ENCODE measurements at places on chromosomes 13 and 19.
A peak's percentile ranks its signal among the peaks of the same experiment; 100 is the strongest.

- H3K27ac ChIP-seq, result no peak overlapping the region
- no peaks in the 10 kb centered on the region for H3K36me3 ChIP-seq
- no peaks in the 10 kb centered on the region for H3K4me1 ChIP-seq
- H3K27me3 ChIP-seq, result no peaks in the 10 kb centered on the region
- DNase-seq, result no peak
- no peak overlapping the region for H3K4me3 ChIP-seq
Measured at GRCh38 chr19:33029746-33030303, 34.9 kb downstream of the RHPN2 start.

- H3K27ac ChIP-seq, result no peak overlapping the region
- H3K4me1 ChIP-seq, result 0 out of 2 replicates have a peak, but pooled peaks cover 6% of the 10 kb centered on the region
- no peaks in the 10 kb centered on the region for H3K36me3 ChIP-seq
- no peak overlapping the region for H3K4me3 ChIP-seq
Measured at GRCh38 chr19:41223431-41224234, 4.6 kb downstream of the AXL start.

GRCh38 chr19:43290568-43291359 lies 21.4 kb upstream of the PSG9 start:
- H3K36me3 ChIP-seq, result no peaks in the 10 kb centered on the region
- no peak for DNase-seq
- no peaks in the 10 kb centered on the region for H3K27me3 ChIP-seq
- H3K4me3 ChIP-seq, result no peak overlapping the region

DNA sequence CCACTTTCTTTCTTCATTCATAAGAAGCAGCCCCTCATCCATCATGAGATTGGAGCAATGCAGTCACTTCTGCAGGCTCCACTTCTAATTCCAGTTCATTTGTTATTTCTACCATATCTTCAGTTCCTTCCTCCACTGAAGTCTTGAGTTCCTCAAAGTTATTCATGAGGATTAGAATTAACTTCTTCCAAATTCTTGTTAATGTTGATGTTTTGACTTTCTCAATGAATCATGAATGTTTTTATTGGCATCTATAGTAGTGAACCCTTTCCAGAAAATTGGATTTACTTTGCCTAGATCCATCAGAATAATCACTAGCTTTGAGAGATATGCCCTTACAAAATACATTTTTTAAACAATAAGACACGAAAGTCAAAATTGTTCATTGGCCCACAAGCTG lies 2567.7 kb upstream of the PCDH20 start:
- H3K4me1 ChIP-seq, result no peaks in the 10 kb centered on the region
- no peaks in the 10 kb centered on the region for H3K27me3 ChIP-seq
- DNase-seq, result no peak

DNA sequence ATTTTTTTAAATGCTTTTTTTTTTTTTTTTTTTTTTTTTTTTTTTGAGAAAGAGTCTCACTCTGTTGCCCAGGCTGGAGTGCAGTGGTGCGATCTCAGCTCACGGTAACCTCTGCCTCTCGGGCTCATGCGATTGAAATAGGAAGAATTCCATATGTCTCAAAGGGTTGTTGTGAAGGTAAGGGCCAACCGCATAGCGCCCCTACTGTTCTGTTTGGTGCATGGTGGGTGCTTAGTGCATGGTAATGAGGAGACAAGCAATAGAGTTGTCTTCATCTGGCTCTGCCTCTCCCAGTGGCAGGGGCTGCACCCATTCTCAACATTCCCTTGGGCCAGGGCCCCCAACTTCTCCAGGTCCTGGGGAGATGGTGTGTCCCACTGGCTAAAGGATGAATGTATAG lies 68.7 kb downstream of the RASL11A start:
- H3K4me1 ChIP-seq, result no peaks in the 10 kb centered on the region
- H3K36me3 ChIP-seq, result no peaks in the 10 kb centered on the region
- no peak overlapping the region for H3K27ac ChIP-seq
- no peak overlapping the region for H3K4me3 ChIP-seq

DNA sequence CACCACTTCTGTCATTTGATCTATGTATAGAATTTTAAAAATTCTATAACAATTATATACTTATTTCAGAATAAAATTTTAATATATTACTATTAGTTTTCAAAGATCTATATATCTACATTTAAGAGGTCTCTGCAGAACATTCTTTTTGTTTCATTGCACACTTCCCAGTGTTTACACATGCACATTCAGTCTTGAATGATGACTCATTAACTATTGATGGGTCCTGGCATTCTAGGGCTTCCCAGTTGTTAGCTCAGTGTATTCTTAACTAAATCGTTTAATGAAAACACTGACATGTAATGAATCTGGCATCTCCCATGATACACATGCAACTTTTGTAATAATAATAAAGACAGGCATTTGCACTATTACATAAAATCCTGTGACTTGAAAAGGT lies 324.6 kb downstream of the KLF12 start:
- no peak for DNase-seq
- no peaks in the 10 kb centered on the region for H3K36me3 ChIP-seq
- H3K27ac ChIP-seq, result no peak overlapping the region
- H3K4me1 ChIP-seq, result no peaks in the 10 kb centered on the region
- no peaks in the 10 kb centered on the region for H3K27me3 ChIP-seq
- H3K4me3 ChIP-seq, result no peak overlapping the region

DNA sequence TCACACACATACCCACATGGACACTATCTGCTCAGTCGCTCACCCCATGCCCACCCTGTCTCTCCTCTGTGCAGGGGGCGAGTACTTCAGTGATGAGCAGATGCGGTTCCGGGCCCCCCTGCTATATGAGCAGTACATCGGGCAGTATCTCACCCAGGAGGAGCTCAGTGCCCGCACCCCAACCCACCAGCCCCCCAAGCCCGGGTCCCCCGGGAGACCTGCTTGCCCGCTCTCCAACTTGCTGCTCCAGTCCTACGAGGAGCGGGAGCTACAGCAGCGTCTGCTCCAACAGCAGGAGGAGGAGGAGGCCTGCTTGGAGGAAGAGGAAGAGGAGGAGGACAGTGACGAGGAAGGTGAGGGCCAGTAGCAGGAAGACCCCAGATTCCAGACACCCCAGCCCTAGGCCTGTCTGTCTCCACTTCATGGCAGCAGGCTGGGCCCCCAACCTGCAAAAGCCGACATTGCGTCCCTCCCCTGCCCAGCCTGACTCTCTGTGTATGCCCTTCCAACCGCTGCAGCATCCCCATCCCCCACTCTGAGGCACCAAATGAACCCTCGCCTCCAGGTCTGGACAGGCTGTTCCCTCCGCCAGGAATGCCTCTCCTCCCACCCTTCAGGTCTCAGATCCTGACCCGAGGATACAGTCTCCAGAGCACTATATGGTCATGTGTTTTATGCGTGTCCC lies 9.7 kb downstream of the CCDC97 start:
- H3K36me3 ChIP-seq, result no peaks in the 10 kb centered on the region
- H3K27ac ChIP-seq, result no peak overlapping the region
- no peak overlapping the region for H3K4me3 ChIP-seq

DNA sequence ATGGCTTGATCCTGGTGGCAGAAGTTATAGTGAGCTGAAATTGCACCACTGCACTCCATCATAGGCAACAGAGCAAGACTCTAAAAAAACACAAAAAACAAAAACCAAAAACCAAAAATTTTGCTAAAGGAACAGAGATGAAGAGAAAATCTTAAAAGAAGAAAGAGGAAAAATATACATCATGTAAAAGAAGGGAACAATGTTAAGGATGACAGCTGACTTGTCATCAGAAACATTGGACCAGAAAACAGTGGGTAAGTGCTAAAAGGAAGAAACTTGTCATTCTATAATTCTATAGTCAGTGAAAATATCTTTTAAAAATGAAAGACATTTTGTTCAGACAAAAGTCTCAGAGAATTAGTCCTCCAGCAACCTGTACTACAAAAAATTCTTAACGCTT lies 93.8 kb downstream of the WASF3 start:
- no peak for DNase-seq
- no peak overlapping the region for H3K4me3 ChIP-seq
- no peaks in the 10 kb centered on the region for H3K4me1 ChIP-seq
- H3K36me3 ChIP-seq, result no peaks in the 10 kb centered on the region

DNA sequence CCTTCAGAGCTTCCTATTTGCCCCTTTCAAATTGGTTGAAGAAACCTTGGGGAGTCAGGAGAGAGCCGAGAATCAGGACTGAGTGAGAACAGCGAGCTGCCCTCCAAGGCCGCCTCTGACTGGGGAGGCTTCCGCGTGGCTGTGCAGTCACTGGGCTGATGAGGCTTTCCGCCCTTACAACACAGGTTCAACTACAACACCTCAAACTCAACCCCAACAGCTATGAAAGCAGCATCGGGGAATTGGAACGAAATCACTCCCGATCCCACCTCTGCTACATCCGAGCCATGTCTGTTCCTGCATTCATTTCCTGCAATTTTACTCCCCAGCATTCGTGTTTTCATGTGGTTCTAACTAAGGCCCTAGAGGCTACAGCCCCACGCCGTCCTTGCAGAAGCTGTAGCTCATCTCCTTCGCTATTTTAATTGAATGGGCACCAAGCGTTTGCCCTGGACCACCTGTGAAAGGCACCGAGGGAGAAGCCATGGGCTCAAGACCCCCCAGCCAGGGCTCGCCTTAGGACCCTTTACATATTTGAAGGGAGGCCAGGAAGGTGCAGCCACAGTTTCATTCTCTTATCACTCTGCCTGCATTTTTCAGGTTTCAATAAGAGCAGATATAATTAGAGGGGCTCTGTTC lies 12.3 kb upstream of the RASA3 start:
- H3K4me3 ChIP-seq, result no peak overlapping the region
- H3K27ac ChIP-seq, result no peak overlapping the region
- H3K36me3 ChIP-seq, result no peaks in the 10 kb centered on the region
- peaks cover 31% of the 10 kb centered on the region for H3K4me1 ChIP-seq
- no peaks in the 10 kb centered on the region for H3K27me3 ChIP-seq

DNA sequence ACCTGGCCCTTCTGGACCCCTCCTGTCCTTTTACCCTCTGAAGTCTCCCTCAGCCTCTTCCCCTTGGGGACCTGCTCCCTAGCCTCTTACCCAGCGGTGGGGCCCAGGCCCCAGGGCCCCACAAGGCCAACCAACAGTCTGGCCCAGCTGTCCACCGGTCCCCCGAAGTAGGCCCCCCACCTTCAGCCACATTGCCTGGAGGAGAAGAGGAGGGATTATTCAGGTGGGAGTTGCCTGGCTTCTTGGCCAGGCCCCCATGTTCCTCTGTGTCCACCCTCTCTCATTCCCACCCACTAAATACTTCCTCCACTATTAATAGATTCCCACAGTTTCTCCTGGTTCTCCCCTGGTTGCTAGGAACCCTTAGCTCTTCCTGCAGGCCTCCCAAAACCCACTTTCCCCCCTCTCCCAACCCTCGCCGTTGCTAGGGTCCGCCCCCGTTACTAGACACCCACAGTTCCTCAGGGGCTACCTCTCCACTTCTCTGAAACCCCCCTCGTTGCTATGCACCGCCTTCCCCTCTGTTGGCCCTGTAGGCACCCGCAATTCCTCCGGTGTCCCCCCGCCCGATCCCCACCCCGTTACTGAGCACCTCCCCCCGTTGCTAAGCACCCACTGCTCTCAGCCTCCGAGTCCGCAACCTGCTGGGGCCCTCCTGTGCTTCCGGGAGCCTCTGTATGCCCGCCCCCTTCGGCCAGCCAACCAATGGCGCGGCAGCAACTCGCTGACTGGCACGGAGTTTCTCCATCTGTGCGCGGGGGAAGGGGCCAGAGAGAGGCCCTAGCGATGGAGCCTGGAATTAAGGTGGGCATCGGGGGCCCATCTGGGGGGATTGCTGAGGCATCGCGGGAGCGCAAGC lies 2.0 kb downstream of the COQ8B start:
- no peaks in the 10 kb centered on the region for H3K36me3 ChIP-seq
- peaks cover 37% of the 10 kb centered on the region for H3K4me1 ChIP-seq
- peak overlapping the region; percentile 69 for H3K4me3 ChIP-seq
- no peaks in the 10 kb centered on the region for H3K27me3 ChIP-seq
- H3K27ac ChIP-seq, result no peak overlapping the region

GRCh38 chr13:94248454-94249228 lies 230.8 kb downstream of the DCT start:
- H3K27ac ChIP-seq, result no peak overlapping the region
- no peak overlapping the region for H3K4me3 ChIP-seq
- H3K27me3 ChIP-seq, result no peaks in the 10 kb centered on the region
- no peak for DNase-seq

DNA sequence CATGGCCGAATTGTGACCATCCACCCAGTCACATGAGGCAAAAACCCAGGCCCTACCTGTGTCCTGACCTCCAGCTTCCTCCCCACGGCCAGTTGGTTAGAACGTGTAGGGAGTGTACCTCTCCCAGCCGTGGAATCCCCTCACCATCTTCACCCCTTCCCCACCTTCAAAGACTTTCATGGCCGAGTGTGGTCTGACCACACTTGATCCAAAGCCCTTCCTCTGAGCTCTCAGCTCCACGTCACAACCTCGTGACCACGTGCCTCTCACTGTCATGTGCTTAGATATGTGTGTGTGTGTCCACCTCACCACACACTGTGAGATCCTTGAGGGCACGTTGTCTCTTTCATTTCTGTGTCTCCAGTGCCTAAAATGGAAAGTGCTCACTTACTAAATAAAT lies 48.6 kb upstream of the UBE2L5 start:
- no peaks in the 10 kb centered on the region for H3K36me3 ChIP-seq
- peaks cover 44% of the 10 kb centered on the region for H3K4me1 ChIP-seq
- H3K27me3 ChIP-seq, result no peaks in the 10 kb centered on the region
- peak overlapping the region; percentile 99 for H3K27ac ChIP-seq
- peak; percentile 58 for DNase-seq

GRCh38 chr19:44549507-44549906 lies 20.0 kb upstream of the CEACAM20 start:
- no peak overlapping the region for H3K27ac ChIP-seq
- no peak overlapping the region for H3K4me3 ChIP-seq
- H3K4me1 ChIP-seq, result no peaks in the 10 kb centered on the region
- no peaks in the 10 kb centered on the region for H3K36me3 ChIP-seq
- DNase-seq, result no peak

DNA sequence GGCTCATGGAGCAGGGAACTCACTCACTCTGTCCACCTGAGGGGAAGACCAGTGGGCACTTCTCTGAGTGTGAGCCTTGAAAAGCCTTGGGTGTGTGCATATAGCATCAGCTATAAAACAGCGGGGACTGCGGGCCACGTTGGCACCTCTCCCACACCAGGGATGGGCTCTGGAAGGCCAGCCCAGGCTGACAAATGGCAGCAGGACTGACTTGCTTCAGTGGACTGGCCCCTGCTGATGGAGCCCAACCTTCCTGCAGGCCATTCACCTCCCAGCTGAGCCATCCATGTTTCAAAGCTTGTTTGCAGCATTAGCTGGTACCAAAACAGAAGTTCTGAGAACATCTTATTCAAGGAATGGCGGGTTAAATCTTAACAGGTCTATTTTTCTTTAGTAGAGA lies 21.0 kb downstream of the TSHZ3 start:
- no peak for DNase-seq
- no peaks in the 10 kb centered on the region for H3K36me3 ChIP-seq
- peaks cover 78% of the 10 kb centered on the region for H3K27me3 ChIP-seq
- no peaks in the 10 kb centered on the region for H3K4me1 ChIP-seq
- no peak overlapping the region for H3K4me3 ChIP-seq

DNA sequence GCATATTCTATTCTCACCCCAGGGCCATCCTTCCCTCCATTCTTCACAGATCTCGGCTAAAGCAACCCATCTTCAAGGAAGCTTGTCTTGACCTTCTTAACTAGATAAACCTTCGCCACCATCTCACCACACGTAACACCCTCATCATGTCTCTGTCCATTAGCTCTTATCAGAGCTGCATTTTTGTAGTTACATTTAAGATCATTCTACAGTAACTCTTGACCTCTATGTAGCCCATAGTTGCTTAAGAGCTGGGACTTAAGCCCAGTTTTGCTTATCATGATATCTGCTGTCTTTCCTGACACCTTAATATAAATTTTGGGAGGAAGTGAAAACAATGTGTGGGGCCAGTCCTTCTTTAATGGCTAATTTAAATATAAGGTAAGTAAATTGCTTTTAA lies 345.1 kb downstream of the MTUS2 start:
- no peaks in the 10 kb centered on the region for H3K4me1 ChIP-seq
- H3K36me3 ChIP-seq, result no peaks in the 10 kb centered on the region
- no peaks in the 10 kb centered on the region for H3K27me3 ChIP-seq
- H3K27ac ChIP-seq, result no peak overlapping the region
- no peak for DNase-seq

All from MM.1S (cell line).